ENCODE measurements at places on chromosomes 11 and 22.

DNA sequence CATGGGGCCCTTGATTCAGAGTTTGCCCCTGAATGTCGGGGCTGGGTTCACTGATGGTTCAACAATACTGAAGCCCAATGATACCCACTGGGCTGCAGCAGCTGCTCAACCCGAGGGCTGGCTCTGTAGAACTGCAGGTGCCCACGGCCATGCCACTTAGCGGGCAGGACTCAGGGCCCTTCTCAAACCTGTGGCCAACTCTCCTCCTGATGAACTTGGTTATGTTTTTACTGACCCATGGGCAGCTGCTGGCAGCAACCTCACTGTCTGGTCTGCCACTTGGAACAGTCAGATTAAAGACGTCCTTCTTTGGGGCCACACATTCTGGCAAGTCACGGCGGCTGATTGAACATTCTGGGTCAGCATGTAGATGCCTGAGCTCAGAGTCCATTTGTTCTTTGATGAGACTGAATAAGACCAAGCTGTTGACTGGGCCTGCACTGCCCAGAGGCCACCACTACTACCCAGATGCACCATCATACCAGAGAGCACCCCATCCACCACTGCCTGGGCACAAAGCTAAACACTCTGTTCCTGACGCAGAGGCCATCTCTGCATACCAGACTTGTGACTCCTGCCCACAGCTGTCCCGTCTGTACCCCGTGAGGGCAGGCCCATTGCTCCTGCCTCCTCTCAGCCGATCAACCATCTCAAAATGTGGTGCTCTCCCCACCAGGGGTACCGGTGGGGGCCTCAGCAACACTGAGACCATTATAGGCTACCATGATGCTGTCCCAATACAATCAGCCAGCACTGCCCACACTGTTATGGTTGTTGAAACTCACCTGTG is 67.8 kb downstream of the SHANK2 start:
- DNase-seq = no peak

DNA sequence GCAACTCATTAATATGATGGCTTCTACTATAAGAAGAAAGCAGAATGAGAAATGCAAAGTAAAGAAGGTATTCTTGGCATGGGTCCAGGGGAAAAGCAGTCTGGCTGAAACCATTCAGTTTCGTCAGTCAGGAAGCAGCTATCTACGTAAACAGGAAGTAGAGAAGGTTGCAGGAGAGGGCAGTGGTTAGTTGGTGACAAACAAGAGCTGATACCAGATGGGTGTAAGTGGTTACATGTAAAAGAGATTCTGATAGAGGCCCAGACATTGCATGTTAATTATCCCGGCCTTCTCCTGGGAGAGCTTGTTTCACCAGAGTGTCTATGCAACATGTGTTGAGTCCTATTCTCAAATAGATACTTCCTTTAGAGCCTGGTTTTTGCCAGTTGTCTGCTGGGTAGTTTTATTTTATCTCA is 58.4 kb upstream of the PSMA1 start:
- DNase-seq = peak; percentile 13

GRCh38 chr22:31248138-31248745 is 36.1 kb downstream of the LIMK2 start:
- DNase-seq = peak; percentile 41

DNA sequence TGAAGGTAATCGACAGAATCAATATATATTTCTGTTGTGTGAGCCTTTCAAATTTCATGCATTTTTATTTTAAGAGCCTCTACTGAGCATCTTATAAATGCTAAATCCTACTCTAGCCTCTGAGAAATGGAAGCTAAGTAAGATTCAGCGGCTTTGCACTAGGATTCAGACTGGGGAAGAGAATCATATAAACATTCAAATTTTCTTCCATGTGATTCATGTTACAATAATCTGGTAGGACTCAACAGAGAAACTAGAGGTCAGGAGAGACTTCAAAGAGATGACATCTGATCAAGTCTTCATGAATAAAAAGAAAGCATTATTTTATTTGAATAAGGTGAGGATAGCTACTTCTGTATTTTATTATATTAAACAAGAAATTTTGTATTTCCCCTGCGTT is 538.9 kb downstream of the DLG2 start:
- DNase-seq = no peak
